ENCODE measurements at places on chromosomes 3 and 15.

DNA sequence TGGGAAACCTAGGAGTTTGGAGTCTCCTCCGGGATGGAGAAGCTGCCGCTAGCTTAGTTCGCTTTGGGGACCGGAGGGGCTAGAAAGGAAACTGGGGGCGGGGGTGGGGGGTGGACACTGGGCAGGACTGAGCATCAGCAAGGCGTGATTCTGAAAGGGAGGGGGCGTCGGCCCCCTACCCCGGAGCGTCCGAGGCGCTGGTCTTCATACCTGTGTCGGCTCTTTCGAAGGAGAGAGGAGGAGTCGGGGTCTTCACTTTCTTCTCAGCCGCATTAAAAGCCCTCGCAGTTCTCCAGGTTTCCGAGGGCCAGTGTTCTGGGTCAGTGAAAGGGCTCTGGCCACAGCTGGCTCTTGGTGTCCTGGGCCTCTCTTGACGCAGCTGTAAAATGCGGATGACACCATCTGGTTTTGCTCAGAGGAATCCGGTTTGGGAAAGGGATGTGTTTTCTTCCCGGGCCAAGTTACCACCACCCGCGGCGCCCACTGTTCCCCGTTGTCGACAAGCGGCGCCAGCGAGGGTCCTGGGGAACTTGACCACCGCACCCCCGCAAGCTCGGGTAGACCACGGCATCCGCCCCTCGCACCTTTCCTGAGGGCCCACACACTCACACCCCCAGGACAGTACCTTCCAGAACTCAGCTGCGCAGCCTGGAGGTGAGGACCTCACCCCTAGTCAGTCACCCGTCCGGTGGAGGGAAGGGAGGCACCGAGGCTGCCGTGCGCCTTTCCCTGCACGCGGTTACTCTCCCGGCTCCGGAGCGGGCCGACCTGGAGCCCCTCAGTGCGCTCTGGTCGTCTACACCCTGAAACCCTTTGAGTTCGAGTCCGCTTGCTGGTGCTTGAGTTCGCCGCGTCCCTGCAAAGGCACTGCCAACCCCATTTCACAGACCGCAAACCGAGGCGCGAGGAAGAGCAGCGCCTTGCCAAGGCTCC lies 660 bp downstream of the CCK start:
- no peak for DNase-seq

- no peak for DNase-seq
These were observed 7.7 kb downstream of the CAPN3 start for GRCh38 chr15:42367041-42367440.

GRCh38 chr15:69957175-69957574 lies 140.5 kb downstream of the TLE3 start:
- DNase-seq, result no peak

- no peak for DNase-seq
These were observed 292.9 kb downstream of the ZIC4 start for GRCh38 chr3:147113293-147114044.

DNA sequence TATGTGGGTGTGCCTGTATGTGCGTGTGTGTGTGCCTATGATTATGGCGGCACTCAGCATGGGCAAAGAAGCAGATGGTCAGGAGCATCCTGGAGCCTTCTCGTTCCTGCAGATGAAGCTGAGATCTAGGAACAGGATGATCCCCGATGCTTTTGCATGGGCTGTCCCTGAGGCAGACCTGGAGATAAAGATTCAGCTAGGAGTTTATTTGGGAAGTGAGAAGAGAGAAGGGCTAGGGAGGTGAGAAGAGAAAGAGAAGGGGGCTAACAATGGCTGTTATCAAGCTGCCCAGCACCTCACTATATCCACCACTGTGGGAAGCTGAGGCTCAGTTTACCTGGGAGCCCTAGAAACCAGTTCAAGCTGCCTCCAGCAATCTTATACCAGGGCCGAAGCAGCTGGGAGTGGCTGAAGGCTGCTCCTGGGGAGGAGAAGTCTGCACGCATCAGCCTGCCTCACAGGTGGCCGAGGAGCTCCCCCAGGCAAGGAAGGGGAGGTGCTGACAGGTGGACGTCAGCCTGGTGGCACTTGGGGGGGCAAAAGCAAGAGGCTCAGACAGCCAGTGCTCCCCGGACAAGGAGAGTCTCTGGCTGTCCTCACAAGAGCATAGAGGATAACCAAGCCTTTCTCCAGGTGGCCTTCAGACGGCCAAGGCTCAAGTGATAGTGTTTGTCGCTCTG lies 94.0 kb upstream of the IQSEC1 start:
- no peak for DNase-seq

GRCh38 chr15:40217166-40217824 lies 21.6 kb upstream of the PAK6 start:
- no peak for DNase-seq

DNA sequence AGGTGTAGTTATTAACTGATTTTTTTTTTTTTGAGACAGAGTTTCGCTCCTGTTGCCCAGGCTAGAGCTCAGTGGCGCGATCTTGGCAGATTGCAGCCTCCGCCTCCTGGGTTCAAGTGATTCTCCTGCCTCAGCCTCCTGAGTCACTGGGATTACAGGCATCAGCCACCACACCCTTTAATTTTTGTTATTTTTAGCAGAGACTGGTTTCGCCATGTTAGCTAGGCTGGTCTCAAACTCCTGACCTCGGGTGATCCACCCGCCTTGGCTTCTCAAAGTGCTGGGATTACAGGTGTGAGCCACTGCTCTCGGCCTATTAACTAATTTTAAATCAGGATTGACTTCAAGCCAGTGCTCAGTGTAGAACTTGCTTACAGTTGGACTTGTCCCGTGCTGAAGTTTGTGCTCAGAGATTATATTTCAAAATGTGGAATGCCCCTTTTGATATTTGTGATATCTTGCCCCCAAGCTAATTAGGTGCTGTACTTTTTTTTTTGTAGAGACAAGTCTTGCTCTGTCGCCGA lies 6.0 kb downstream of the SKIL start:
- no peak for DNase-seq

DNA sequence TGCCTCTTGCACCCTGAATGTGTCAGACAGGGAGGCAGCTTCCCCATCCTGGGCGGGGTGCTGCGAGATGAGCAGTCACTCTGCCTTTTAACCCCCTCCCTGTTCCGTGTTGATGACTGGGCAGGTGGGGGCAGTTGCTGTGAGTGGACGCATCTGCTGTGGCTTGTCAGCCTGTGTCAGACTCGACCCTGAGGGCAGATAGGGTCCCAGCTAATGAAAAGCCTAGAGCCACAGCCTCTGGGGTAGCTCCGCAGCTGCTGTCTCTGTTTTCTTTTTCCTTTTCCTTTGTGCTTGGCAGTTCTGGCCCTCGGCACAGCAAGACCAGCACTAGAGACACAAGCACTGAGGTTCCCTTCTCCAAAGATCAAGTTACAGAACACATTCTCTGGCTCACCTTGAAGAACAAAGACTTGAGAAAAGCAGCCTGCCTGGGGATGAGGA lies 43.0 kb upstream of the GLCE start:
- no peak for DNase-seq

DNA sequence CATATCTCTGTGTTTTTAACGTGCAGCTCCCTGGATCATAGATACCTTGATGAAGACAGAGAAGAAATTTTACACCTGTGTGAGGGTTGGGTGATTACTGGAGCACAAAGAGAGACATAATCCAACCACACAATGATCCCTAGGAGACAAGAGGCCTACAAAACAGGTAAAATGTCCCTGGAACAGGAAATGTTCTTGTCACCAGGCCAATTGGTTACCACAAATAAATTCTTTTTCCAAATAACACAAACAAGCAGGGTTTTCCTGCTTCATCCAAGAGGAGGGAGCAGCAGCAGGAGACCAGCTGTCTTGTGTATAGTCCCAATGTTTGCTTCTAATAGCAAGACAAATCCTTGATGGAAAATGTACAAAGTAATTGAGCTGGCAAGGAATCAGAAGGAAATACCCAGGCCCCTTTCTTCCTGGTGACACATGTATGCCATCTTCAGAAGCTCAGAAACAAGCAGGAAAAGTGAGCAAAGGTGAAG lies 1.4 kb downstream of the MGLL start:
- no peak for DNase-seq

DNA sequence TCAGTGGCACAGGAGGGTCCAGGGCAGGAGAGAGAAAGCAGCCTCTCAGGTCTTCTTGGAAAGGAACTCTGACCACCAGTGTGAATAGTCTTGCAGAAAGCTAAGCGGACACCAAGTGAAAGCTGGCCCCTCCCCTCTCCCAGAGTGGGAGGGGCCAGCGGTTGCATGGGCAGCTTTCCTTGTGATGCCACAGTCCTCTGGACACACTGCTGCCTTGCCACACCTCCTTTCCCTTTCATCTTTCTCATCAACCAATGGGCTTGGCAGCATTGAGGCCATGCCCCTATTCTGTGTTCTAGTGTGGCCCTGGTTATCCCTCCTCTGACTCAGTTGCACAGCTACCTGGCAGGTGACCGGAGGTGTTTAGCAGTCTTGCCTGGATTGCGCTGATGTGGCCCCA lies 49.7 kb upstream of the GOLGA6B start:
- no peak for DNase-seq

GRCh38 chr3:67329358-67329757 lies 325.1 kb downstream of the SUCLG2 start:
- no peak for DNase-seq

DNA sequence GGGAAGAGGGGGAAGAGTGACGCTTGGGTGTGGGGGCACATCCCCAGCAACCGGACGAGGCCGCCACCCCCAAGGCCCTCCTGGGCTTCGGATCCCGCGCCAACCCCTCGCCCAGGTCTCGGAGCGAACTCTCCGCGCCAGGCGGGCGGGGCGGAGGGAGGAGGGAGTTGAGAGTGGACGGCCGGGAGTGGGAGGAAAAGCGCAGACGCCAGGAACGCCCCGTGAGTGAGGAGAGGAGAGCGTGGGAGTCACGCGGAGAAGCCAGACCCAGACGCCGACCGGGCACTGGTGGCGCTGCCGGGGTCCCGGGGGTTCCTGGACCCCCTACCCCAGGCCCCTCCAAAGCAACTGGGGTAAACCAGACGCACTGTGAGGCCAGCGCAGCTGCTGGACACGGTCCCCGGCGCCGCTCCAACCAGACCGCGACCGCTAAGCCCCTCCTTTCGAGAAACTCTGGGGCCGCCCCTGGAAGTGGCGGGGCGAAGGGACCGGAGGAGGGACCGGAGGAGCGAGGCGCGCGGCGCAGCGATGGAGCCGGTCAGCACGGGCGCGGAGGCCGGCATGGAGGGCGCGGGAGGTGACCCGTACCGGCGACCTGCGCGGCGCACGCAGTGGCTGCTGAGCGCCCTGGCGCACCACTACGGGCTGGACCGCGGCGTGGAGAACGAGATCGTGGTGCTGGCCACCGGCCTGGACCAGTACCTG lies at the start of gene EFCC1:
Gene EFCC1, plus strand, starts transcription at position 204 of the 705 bp plus-strand sequence. Its CDS starts 325 bp downstream, at position 529.
- no peak for DNase-seq

DNA sequence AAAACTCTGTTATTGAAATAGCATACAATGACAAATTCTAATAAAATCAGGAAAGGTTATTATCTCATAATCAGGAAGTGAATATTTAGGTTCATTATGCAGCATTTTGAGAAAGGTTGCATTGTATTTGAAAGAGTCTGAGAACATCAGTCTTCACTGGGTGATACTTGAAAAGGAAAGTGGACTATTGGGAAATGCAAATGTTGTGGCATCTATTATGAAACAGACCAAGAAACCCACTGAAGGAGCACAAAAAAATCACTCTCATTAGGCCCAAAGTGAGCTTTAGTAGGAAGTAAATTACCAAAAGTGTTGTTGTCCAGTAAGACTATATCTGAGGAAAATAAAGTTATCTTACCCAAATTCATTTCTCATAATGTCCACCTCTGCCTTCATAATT lies 90.8 kb downstream of the ZPLD1 start:
- no peak for DNase-seq

GRCh38 chr15:48796930-48797329 lies 13.9 kb downstream of the CEP152 start:
- no peak for DNase-seq

GRCh38 chr3:178778589-178778988 lies 242.4 kb downstream of the KCNMB2 start:
- DNase-seq, result no peak

DNA sequence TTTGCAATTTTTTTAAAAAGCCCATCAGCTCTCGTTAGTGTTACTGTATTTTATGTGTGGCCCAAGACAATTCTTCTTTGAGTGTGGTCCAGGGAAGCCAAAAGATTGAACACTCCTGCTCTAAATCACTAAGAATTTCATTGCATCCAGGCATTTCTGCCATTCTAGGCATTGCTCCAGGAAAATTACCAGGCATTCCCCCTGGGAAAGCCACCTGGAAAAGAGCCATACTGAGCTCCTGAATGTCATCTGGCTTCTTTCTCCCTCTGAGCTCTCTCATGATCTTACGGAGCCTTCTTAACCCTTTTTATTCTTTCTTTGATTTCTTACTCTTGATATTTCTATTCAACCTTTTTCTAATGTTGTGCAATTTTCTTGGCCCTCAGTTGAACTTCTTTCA lies 202.2 kb downstream of the DOCK3 start:
- DNase-seq, result no peak

DNA sequence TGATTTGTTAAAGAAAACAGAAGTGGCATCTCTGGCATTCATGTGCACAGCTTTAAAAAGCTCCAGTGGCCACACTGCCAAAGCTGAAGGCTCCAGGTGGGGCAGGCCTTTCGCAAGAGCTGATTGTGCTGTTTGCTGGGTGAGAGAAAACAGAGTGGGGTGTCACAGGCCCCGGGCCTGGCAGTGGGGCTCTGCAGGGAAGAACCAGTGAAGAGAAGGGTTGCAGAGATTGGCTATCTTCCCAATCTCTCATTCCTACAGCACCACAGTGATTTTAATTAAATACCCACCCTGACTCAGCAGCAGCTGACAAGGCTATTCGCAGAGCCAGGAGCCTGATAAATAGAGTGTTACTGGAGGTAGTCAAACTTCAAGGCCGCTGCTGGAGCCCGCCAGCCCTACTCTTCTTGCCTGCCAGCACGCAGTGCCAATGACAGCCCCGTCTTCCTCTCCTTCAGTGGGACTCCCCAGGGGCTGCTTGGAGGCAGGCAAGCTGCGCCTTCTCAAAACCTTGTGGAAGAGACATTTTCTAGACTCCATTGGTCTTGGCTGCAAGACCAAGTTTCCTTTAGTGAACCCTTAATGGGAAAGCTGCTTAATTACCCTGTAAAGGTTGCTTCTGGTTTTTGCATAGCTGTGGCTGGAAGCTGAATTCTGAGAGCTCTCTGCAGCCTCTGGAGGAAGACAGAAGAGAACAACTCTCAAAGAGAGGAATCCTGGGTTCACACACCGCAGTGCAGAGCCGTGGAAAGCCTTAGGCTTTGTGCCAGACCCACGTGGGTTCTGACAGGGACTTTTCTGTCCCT lies 225.8 kb upstream of the SLCO3A1 start:
- no peak for DNase-seq

- no peak for DNase-seq
These were observed 33.7 kb downstream of the ARMC8 start for GRCh38 chr3:138220788-138221187.

DNA sequence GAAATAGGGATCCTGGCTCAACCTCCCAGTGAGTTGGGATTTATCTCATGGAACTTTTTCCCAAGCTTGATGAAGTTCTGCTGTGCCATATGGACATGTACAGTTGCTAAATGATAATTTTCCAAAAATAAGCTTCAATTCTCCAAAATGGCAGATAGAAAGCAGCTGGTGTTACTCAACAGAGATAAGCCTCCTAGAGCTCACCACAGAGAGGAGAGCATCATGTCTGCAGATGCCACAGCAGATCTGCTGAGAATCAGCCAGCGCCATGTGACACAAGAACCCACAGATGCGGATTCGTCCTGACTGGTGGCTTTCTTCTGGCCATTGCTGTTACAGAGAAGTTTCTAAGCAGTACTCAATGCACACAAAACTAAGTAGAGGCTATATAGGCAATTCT lies 50.6 kb downstream of the AGTR1 start:
- DNase-seq, result no peak

- DNase-seq, result no peak
These were observed 10.2 kb upstream of the LINGO1 start for GRCh38 chr15:77642793-77643430.

Data from stimulated activated CD8-positive, alpha-beta memory T cell treated with anti-CD3 and anti-CD28 coated beads, Interleukin-7, amount 100 ng/mL, for 1 hour (primary cell).